ENCODE measurements at places on chromosomes 7 and 10.

GRCh38 chr7:114986190-114987180, 64.6 kb downstream of the MDFIC start:
- no peak for DNase-seq

DNA sequence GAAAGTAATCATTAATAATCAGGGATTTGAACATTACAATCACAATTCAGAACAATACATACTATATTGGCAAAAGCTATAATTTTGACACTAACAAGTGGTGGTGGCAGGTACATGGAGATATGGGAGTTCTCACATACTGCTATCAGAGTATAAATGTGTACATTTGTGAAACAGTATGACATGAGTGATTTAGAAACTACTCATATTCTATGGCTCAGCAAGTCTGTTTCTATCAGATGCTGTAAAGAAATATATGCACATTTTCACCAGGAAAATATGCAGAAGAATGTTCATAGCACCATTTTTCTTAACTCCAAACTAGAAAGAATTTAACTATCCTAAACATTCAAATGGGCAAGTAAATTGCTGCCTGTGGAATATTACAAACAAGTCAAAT, 620.0 kb downstream of the SH2D4B start:
- no peak for DNase-seq

DNA sequence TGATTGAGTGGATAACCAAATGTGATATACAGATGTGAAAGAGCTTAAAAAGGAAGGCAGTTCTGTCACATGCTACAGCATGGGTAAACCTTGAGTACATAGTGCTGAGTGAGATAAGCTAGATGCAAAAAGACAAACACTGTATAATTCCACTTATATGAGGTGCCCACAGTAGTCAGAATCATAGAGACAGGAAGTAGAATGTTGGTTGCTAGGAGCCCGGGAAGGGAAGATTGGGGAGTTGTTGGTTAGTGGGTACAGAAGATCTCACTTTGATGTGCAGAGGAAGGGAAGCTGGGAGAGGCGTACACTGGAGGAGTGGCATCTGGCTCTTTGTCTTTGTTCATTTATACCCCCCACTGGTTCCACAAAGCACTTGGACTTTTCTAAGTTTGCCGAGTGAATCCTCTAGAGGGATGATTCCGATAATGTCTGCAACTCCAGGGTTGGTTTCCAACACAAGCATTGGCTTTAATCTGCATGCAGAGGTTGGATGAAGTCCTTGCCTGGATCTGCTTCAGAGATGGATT, 39.5 kb downstream of the TSPAN14 start:
- no peak for DNase-seq

GRCh38 chr10:124124769-124125161, 31.4 kb upstream of the CHST15 start:
- no peak for DNase-seq

- no peak for DNase-seq
These were observed 113.9 kb downstream of the CYTH3 start for GRCh38 chr7:6158424-6159096.

DNA sequence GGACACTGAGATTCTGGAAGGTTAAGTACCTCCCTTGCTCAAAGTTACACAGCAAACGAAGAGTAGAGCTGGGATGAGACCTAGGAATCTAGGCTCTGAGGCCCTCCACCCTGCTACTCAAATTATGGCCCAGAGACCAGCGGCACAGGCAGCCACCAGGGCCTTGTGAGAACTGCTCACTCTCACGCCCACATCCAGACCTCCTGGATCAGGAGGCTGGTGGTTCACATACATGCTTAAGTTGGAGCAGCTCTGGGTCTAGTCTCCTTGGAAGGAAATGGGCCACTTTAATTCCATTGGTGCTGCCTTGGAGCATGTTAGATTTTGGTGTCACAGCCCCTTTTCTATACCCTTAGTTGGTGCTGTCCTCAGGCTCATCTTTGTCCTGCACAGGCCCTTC, 41.9 kb downstream of the ADRA2A start:
- DNase-seq: no peak

DNA sequence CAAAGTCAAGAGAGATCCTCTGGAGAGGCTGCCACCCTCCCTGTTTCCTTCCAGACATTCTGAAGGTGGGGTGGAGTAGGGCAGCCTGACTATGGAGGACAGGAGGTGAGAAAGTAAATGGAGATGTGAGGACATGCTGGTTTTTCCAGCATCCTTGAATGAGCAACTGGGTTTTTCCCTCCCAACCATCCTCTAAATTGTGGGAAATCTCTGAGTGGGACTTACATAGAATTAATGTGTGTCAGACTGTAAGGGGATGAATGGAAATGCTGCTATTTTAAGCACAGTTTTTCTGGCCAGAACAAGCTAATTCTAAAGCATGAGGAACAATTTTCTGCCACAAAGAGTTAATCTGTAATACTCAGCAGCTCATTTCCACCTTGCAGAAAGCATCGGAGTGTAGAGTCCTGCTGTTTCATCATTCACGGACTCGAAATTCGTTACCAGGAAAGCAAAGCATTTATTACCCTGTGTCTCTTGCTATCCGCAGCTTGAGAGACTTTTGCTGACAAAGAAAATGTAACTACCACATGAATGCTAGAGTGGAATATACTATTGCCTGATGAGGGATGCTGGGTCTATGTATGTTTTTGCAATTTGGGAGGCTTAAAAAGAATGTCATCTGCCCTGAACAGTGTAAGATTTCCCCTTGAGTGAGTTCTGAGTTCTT, 213.0 kb downstream of the CELF2 start:
- DNase-seq: no peak

GRCh38 chr7:114375907-114376306, 38.7 kb upstream of the FOXP2 start:
- no peak for DNase-seq

GRCh38 chr10:7756360-7756992, 31.3 kb downstream of the KIN start:
- peak; percentile 31 for DNase-seq

DNA sequence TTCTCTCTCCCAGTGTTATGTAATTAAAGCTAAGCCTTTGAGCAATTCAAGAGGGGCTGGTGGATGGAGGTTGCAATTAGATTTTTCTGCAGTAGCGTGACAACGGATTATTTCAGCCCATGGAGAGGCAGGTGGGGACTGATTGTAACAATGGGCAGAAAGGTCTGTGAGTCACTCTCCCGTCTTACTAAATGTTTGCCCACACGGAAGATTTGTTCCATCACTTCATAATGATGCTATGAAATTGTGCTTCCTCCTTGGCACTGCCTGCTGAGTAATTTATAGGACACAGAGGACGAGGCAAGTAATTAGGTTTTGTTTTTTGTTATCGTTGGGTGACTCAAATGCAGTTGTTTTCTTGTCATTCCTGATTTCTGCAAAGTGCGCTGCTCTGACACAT, 594.5 kb upstream of the DPP6 start:
- no peak for DNase-seq

DNA sequence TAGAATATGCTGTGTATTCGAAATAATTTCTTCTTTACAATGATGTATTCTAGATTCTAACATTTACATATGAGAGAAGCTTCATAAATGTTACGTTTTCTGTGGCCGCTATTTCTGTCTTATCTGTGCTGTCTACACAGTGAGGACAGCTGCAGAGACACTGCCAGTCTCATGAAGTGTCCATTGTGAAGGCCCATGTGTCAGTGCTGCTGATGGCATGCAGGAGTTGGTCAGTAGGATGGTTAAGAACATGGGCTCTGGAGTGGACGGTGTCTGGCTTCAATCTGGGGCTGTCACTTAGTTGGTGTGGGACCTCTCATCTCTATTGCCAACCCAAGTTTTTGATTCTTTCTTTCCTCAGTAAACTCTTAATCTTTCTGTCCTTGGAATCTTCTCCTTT, 137.3 kb downstream of the SDK1 start:
- no peak for DNase-seq

DNA sequence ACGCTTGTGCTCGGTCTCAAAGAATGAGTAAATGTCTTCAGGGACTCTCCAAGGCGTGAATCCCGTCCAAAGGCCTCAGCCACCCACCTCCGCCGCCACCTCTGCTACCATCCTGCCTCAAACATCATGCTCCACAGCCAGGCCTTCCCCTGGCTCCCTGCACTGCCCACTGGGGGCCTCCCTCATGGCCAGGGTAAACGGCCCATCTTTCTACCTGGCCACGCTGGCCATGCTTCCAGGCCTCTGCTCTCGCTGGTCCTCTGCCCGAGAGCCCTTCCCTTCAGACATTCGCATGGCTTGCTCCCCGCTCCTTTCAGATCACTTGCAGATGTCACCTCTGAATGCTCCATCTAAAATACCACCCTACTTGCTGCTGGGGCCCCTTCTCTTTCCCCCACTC, 40.2 kb downstream of the ZNF783 start:
- no peak for DNase-seq

GRCh38 chr10:127046975-127047877, 142.0 kb downstream of the DOCK1 start:
- no peak for DNase-seq

GRCh38 chr10:69220041-69220451, at the start of gene HKDC1:
TSS of gene HKDC1 (plus strand) at chr10:69220332. CDS start at chr10:69220436, 104 bp downstream.
- DNase-seq: no peak

DNA sequence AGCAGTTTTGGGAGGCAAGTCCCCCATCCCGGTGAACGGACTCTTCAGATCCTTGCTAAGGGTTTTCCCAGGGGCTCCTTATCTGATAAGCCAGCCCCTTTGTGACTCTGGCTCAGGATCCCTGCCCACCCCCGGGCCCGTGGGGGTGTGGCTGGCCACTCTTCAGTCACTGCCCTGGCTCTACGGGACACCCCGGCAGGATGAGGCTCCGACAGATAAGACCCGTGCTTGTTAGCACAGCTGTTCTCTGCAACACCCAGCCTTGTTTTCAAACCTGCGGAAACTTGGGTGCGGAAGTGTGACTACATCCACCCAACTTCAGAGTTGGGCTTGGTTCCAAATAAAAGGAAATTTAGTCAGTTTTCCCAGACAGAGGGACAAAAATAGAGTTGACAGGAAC, 66.7 kb upstream of the PODXL start:
- no peak for DNase-seq

GRCh38 chr7:94623820-94624219, 32.1 kb downstream of the SGCE start:
- DNase-seq: no peak

DNA sequence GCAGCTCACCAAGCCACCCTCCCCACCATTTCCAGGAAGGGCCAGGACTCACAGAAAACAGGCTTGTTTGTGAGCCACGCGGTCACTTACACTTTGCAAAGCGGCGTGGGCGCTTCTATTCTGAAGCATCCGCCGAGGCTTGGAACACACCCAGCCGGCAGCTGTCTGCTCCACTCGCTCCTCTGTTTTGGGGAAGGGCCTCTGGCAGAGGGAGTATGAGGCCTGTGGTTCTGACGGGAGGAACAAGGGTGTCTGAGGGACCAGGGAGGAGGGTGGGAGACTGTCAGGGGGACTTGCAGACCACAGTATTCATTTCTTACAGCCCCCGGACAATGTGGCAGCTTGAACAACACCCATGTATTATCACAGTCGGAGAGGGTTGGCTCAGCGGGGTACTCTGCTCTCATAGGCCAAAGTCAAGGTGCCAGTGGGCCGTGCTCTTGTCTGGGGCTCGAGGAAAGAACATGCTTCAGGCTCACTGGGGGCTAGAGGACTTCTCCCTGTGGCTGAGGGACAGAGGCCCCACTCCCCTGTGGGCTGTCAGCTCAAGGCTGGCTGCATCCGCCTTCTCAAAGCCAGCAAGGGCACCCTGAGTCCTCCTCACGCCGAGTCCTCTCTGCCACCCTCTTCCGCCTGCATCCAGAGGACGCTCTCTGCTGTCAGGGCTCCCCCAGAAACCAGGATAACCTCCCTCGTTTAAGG, 60.4 kb upstream of the FAM20C start:
- no peak for DNase-seq

- no peak for DNase-seq
These were observed 16.1 kb downstream of the COL28A1 start for GRCh38 chr7:7519528-7519927.

DNA sequence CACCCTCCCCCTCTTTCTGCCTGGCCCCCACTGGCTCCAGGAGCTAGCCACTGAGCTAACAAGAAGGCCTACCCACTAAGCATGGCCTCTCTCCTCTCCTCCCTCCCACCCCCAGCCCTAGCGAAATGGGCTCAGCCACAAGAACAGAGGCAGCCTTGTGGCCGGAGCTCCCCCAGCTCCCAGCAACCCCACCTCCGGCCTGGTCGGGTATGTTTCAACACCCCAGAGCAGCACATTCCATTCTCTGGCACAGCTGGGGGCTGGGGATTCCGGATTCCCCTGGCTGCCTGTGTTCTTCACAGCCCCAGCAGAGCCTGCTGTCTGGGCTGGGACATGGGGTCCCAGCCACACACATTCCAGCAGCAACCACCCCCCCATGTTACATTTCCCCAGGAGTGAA, 9.0 kb downstream of the SFRP5 start:
- no peak for DNase-seq

DNA sequence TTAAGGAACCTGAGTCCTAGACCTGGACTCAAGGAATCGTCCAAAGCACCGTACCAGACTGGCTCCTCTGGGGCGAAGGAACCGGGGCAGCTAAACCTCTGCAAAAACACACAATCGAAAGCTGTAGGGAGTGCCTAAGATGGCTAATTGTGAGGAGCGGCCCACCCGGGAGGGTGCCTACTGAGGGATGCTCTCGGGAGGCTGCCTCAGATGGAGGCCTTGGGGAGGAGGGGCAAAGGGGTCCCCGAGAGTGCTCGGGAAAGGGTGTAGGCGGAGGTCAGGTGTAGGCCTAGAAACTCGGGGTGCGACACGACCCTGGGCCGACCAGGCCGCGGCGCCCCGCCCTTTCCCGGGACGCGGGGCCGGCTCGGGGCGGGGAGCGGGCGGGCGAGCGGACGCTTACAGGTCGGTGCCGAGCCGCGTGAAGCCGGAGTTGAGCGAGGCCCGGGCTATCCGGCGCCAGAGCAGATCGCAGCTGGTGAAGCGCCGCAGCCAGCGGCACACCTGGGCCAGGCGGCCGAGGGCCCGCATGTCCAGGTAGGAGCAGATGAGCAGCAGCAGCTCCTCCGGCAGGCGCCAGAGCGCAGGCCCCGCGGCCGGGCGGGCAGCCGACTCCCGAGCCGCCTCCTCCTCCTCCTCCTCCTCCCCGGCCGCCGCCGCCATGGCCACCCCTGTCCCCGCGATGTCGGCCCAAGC, 844 bp downstream of the FBXW4 start:
- peak; percentile 88 for DNase-seq

- DNase-seq: no peak
These were observed 90.8 kb downstream of the ELAPOR2 start for GRCh38 chr7:86968618-86969017.

GRCh38 chr10:33309406-33309805, 25.1 kb downstream of the NRP1 start:
- DNase-seq: no peak

GRCh38 chr10:58574058-58574457, 61.4 kb downstream of the BICC1 start:
- no peak for DNase-seq

- peak; percentile 18 for DNase-seq
These were observed 57.7 kb downstream of the NCAPG2 start for GRCh38 chr7:158646766-158647474.

GRCh38 chr10:69955897-69956740, 96.5 kb upstream of the MACROH2A2 start:
- DNase-seq: no peak
